Daoy (cell line): ENCODE measurements at places on chromosomes 7 and 10. TPM values are rescaled to one million over a fixed set of nuclear protein-coding genes. Genes with fewer than 3 reads are reported as not detected.

GRCh38 chr7:94449151-94449725 lies 54.5 kb downstream of the COL1A2 start:
- DNase-seq: no peak

GRCh38 chr7:8214244-8214824 lies 47.6 kb downstream of the ICA1 start:
- DNase-seq: no peak

GRCh38 chr7:99876491-99876890 lies 342 bp downstream of the OR2AE1 start:
- DNase-seq: no peak

DNA sequence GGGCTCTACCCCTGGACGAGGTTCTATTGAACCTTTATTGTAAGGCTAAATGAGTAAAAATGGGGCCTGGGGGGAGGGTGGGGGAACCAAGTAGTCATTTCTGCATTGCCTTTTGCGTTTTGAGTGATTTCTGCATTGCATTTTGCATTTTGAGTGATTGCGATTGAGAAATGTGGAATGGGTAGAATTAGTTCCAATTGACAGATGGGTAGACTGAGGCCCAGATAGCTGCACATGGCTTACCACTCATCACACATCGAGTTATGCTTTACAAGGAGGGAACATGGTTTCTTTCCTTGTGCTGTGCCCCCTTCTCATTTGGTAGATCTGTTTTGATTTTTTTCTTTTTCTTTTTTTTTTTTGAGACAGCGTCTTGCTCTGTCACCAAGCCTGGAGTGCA lies 858.7 kb downstream of the TYW1 start:
- no peak for DNase-seq

GRCh38 chr7:479948-480499 lies 39.6 kb downstream of the PDGFA start:
- no peak for DNase-seq

DNA sequence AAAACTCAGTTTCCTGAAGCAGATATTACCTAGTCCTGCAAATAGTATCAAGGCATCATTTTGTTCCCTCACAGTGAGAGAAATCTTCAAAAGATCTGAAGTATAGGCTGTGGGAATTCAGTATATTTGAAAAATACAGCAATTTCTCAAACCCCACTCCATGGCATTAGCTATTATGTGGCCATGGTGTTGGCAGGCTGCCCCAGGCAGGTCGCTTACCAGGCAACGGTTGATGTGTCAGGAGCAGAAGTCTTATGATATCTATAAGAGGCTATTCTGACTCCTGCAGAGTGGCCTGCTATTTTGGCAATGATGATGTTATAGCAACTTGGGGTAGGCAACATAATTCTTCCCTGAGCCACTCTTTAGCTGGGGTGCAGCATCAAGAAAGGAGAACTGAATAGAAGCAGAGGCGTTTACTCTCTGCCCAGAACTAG lies 187.9 kb downstream of the PLXDC2 start:
- peak; percentile 11 for DNase-seq

GRCh38 chr7:33750177-33750576 lies 155.2 kb upstream of the BMPER start:
- no peak for DNase-seq

- DNase-seq: no peak
These were observed 57.2 kb upstream of the LYZL2 start for GRCh38 chr10:30686708-30687107.

DNA sequence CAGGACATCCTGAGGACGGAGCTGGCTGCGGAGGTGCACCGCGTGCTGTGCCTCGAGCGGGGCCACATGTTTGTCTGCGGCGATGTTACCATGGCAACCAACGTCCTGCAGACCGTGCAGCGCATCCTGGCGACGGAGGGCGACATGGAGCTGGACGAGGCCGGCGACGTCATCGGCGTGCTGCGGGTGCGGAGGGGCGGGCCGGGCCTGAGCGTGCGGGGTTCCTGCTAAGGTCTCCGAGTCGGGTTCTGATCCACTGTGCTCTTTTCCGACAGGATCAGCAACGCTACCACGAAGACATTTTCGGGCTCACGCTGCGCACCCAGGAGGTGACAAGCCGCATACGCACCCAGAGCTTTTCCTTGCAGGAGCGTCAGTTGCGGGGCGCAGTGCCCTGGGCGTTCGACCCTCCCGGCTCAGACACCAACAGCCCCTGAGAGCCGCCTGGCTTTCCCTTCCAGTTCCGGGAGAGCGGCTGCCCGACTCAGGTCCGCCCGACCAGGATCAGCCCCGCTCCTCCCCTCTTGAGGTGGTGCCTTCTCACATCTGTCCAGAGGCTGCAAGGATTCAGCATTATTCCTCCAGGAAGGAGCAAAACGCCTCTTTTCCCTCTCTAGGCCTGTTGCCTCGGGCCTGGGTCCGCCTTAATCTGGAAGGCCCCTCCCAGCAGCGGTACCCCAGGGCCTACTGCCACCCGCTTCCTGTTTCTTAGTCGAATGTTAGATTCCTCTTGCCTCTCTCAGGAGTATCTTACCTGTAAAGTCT lies 10.4 kb downstream of the ATG9B start:
- peak; percentile 83 for DNase-seq

DNA sequence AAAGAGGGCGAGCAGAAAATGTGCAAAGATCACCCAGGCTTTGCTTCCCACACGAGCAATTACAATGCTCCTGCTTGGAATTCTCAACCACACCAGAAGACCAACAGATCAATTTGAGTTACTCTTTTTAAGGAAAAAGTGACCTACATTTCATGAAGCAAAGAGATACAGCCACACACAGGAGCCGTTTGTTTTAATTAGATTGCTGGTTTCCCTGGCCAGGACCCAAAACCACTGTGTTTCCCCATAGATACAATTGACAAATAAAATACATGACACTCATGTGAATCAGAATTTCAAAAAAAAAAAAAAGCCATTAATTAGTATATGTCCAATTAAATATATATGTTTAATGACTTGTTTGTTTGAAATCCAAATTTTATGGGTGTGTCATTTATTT lies 458.3 kb downstream of the PLXDC2 start:
- DNase-seq: no peak

GRCh38 chr7:105257338-105257737 lies 131.4 kb downstream of the SRPK2 start:
- DNase-seq: no peak

DNA sequence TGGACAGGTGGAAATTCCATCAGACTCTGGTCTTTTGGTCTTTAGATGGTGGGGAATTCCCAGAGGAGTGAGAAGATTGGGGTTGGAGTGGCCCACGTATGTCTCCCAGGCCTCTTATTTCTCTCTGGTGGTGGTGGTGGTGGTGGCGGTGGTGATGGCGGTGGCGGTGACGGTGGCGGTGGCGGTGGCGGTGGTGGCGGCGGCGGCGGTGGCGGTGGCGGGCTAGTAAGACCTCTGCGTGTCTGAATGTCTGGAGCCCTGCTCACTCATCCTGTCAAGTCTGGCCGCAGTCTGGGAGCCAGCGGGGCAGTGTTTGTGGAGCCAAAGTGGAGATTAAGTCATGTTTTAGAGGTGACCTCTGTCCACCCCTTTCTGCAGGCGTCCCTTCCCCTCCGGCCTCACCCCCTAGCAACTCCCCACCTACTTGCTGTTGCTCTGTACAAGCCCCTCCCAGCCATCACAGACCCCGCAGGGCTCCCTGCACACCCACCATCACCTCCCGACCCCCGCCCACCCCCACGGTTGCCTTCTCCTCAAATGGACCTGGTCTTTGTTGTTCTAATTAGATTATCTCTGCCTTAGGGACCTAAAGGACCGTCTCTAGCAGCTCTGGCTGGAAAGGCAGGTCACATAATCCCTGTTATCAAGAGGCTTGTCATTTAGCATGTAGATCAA lies 165.0 kb upstream of the TBX20 start:
- no peak for DNase-seq

DNA sequence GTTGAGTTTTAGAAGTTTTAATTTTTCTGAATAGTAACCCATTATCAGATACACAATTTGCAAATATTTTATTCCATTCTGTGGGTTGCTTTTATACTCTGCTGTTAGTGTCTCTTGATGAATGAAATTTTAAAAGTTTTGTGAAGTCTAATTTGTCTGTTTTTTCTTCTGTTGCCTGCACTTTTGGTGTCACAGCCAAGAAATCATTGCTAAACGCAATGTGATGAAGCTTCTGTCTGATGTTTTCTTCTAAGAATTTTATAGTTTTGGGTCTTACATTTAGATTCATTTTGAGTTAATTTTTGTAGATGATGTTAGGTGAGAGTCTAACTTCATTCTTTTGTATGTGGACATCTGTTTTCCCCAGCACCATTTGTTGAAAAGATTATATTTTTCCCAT lies 330.0 kb upstream of the FOXK1 start:
- DNase-seq: no peak

GRCh38 chr10:95363303-95363912 lies 72.6 kb upstream of the PDLIM1 start:
- peak; percentile 51 for DNase-seq

GRCh38 chr10:124688889-124689670 lies 55.1 kb downstream of the FAM53B start:
- no peak for DNase-seq

- DNase-seq: no peak
These were observed 39.5 kb downstream of the CRHR2 start for GRCh38 chr7:30642789-30643188.

DNA sequence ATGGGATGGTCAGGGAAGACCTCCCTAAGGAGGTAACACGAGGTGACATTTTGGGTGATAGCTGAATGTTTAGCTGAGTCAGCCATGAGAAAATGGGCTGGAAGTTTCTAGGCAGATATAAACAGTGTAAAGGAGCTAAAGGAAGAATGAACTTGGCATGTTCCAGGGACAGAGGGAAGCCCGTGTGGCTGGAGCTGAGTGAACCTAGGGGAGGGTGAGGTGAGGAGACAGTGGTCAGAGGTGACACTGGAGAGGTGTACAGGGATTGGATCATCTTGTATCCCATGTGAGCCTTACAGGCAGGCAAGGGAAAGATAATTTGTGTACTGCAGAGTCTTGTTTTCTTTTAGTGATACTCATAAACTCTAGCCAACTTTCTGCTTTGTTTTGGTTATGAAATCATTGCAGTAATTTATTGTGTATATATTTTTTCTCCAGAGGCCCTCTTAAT lies 1.8 kb downstream of the STARD3NL start:
- DNase-seq: peak; percentile 25

DNA sequence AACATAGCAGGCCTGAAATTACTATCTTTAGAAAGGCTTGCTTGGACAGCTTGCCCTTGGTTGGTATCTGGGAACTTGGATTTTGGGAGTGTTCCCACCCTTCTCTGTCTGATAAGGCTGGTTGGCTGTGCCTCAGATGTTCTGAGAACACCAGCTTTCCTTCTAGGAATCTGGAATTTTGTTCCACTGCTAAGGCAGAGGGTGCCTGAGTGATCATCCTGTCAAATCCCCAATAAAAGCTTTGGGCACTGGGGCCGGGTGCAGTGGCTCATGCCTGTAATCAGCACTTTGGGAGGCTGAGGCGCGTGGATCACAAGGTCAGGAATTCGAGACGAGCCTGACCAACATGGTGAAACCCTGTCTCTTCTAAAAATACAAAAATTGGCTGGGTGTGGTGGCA lies 5.0 kb downstream of the TRUB1 start:
- DNase-seq: no peak

GRCh38 chr10:89309156-89310055 lies 7.6 kb downstream of the IFIT2 start:
- DNase-seq: no peak

DNA sequence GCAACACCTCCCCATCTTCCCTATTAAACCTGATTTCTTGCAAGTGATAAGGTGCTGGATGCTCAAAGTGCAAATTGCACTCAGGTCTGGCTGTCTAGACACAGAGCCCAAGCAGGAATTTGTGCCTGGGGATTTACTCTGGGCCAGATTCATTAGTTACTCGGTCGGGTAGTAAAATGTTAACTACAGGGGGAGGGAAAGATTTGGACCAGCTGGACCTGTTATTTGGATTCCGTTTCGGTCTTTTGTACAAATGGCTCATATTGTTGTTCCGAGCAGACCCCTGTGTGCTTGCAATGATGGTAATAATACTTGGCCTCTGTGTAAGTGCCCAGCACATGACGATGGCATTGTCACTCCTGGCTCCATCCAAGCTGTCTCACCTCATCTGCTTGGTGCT lies 609.6 kb downstream of the KCNMA1 start:
- no peak for DNase-seq

DNA sequence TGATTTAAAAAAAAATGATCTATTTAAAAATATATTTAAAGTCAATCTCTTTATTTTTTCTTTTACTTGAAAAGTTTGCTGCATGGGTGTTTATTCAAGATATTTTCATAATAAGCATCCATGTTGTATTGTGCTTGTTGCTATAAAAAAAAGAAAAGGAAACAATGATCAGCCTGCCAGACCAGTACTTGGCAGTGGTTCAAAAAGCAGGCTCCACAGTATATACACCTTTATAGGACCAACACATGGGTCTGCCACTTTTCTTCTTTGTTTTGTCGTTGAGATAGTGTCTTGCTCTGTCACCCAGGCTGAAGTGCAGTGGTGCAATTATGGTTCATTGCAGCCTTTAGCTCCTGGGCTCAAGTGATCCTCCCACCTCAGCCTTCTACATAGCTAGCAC lies 228.0 kb downstream of the TWIST1 start:
- DNase-seq: no peak

DNA sequence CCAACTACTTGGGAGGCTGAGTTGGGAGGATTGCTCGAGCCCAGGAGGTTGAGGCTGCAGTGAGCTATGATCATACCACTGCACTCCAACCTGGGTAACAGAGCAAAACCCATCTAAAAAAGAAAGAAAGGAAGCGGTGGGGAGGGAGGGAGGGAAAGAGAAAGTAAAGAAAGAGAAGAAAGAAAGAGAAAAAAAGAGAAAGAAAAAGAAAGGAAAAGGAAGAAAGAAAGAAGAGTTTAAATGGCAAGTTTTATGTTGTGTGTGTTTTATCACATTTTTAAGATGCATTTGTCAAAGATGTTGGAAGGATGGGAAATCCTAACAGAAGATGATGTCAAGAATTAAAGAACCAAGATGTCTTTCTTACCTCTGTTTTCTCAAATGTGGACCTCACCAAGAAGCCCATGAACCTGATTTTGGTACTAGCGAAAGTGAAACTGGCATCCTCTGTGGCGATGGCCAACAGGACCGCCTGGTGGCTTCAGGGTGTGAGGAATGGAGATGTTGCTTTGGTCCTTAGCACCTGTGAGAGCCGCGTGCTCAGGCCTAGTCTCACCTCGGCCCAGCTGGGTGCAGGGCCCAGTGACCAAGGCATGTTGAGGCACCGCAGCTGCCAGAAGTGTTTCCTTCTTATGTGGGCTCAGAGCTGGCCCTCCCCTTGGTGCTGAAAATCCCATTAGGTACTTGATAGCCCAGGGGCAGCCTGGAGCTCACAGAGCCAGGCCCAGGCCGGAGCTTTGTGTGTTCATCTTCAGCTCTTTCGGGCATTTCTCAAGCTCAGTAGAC lies 9.8 kb downstream of the UCMA start:
- DNase-seq: no peak

- peak; percentile 84 for DNase-seq
These were observed 223.6 kb downstream of the IPMK start for GRCh38 chr10:58044072-58044471.

The PIP gene
- total RNA-seq: not detected in 2 replicates

The OPN1SW gene
- not detected in 2 replicates for total RNA-seq

The TSPAN14 gene
- total RNA-seq: 19.9 and 21.0 TPM in 2 replicates

The TAS2R41 gene
- not detected in 2 replicates for total RNA-seq

The GPR15LG gene
- total RNA-seq: not detected in 2 replicates

The CLCN1 gene
- total RNA-seq: 0.23 TPM in 1 of 2 replicates, not detected in the other

The AS3MT gene
- 0.34 and 0.54 TPM in 2 replicates for total RNA-seq

The CPA2 gene
- 0.11 TPM in 1 of 2 replicates, not detected in the other for total RNA-seq

The C10orf120 gene
- not detected in 2 replicates for total RNA-seq

The CEP55 gene
- 98.9 and 128 TPM in 2 replicates for total RNA-seq
